ENCODE measurements at places on chromosomes 3 and 15. TPM values are rescaled to one million over a fixed set of nuclear protein-coding genes. Genes with fewer than 3 reads are reported as not detected.

GRCh38 chr3:140378571-140379340, 299.1 kb upstream of the TRIM42 start:
- peak; percentile 43 for DNase-seq

The TMEM212 gene
- total RNA-seq = not detected

DNA sequence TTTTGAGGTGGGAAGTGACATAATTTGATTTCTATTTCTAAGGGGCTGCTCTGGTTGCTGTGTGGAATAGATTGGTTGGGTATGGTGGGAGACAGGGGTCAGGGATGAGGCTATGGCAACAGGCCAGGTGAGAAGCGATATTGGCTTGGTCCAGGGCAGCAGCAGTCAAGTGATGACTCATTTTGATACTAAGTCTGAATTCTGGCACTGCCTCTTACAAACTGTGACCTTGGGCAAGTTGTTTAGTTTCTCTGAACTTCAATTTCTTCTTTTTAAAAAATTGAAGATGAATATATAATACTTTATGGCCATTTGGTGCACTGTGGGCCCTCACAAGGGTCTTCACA, 40.4 kb upstream of the CLSTN2 start:
- no peak for DNase-seq

DNA sequence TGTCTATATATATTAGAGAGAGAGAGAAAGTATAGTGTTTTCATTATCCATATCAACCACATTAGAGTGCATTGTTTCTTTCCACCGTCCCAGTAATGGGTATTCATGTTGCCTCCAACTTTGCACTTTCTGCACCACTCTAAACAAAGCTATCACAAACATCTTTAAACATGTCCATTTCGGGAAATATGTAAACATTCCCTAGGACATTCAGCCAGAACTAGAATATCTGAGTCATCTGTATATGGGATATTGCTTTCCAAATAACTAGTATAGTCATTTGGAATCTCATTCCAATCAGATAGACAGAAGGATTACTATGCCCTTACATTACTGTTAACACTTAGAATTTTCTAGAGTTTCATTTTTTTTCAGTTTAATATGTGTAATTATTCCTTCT, 914.9 kb upstream of the EPHA6 start:
- DNase-seq = no peak

The CDHR4 gene
- total RNA-seq = not detected

The SPINK8 gene
- not detected for total RNA-seq

- DNase-seq = peak; percentile 7
Measured at GRCh38 chr3:73739791-73740453, 115.2 kb upstream of the PDZRN3 start.

The HESX1 gene
- 1.9 TPM for total RNA-seq

DNA sequence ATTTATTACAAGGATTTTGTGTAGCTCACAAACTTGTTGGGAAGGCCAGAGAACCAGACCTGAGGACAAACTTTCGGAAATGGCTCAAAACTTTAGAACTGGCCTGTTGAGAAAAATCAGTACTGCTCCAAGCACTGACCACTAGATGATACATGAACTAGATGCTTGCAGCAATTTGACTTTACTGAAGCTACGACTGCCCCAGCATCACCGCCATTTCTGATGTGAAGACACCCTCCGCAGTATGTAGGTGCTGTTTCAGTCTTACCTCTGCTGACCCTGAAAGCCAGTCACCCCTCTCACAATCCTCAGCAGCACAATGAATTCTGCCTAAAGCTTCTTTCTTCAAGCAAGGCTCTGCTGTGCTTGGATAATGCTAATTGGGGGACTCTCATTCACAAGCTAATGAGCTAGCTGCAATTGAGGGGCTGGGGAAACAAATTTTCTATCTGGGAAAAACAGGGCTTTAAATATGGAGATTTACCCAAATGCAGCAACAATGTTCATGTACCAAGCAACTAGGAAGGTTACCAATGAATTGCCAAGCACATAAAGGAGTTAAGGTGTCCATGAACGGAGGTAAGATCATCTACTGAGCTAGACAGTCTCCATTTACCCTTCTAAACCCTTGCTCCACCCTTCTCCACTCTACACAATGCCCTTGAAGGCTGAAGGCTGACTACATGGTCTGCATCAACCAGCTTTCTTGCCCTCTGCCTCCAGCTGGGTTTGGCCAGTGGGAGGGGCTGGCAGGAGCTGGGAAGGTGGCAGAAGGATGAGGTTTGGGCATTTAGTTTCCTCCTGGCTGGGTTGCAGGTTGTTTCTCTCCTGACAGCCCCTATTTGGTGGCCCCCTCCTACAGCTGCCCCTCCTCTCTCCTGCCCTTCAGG, 53.2 kb upstream of the FSTL1 start:
- no peak for DNase-seq

GRCh38 chr15:75431270-75431669, 20.2 kb downstream of the SIN3A start:
- no peak for DNase-seq

The KCNAB1 gene
- total RNA-seq = 0.96 TPM

- no peak for DNase-seq
Measured at GRCh38 chr3:112388972-112389371, 56.0 kb downstream of the CD200 start.

The CEP19 gene
- total RNA-seq = 9.4 TPM

DNA sequence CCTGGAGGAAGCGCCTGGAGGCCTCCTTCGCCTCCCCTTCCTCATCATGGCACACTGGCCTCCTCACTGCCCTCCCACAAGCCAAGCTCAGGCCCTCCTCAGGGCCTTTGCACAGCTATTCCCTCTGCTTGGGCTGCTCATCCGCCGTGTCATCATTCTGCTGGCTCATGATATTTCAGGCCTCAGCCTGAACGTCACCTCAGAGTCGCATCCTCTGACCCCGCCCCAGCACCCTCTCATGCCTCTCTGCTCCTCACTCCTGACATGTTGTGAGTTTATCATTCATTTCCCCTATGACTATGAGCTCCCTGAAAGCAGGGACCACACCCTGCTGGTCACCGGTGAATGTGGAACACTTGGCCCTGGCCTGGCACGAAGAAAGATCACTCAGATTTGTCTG, 20.7 kb upstream of the POC1A start:
- DNase-seq = no peak

DNA sequence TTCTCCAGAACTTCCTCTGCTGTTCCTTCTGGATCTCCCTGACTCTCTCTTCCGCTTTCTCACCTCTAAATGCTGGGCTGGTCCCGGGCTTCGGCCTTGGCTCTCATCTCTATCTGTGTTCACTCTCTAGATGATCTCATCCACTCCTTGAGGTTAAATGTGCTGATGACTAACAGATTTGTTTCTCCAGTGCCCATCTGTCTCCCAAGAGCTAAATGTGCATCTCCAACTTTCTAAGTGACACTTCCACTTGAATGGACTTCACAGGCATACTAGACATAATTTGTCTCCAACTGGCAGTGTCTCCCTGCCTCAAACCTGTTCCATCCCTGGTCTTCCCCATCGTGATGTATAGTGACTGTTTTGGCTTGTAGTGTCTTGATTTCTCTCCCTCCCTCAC, 95.3 kb downstream of the ITPR1 start:
- DNase-seq = peak; percentile 90

- DNase-seq = no peak
Measured at GRCh38 chr3:149848238-149848637, 35.2 kb downstream of the RNF13 start.

- DNase-seq = peak; percentile 4
Measured at GRCh38 chr3:58899159-58899952, 150.5 kb downstream of the CFAP20DC start.

- DNase-seq = no peak
Measured at GRCh38 chr15:74199297-74199652, 3.3 kb downstream of the STRA6 start.

GRCh38 chr3:48459331-48459730, 12.8 kb downstream of the ATRIP start:
- DNase-seq = no peak

DNA sequence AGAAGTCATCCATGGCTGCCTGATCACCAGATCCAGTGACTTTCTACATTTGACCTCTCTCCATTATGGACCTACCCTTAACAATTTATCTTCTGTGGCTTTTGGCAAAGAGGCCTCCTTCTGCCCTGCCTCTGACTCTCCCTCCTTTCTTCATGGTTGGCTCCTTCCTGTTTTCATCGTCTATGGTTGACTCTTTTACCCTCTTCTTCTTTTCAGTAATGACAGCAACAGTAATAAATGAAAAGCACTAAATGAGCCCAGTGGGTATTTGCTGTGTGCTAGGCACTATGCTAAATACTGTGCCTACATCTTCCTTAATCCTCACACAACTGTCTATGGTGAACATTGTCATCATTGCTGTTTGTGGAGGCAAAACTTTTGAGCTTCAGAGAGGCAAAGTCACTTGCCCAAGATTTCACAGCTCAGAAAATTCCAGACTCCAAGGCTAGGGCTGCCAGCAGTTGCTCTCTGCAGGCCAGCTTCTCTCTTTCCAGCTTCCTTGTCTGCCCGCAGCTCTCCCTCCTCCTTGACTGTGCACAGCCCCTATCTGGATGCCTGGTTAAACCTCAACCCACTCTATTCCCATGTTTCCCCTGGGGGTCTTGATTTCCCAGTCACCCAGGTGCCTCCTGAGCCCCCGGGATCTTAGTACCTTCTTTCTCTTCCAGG, 24.6 kb downstream of the ITPR1 start:
- no peak for DNase-seq

- no peak for DNase-seq
Measured at GRCh38 chr15:29352402-29352801, 82.8 kb upstream of the NSMCE3 start.

DNA sequence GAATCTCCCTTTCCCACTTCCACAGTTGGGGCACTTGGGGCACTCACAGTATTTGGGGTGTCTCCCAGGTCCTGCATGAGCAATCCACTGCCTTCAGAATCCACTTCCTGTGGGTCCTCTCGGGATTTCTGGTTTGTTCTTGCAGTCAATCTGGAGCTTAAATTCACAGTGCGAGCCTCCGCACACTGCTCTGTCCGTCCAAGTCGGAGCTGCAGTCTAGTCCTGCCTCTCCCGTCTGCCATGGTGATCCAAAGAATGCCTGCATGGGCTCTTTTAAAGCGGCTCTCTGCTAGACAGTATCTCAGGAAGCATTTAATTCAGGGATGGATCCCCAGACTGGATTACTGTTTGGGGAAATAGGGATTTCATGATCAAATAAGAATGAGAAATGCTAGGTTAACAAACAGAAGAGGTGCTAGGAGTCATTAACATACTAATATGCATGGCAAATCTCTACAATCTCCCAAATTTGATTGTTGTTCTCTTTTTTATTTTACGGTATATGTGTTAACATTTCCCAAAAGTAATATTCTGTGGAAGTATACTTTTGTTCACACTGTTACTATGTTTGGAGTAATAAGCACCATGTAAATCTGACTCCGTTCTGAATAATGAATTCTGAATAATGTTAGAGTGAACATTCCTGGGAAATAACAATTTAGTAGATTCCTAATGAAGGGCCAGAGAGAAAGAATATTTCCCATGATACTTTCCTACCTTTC, 142.5 kb downstream of the HCN4 start:
- no peak for DNase-seq

DNA sequence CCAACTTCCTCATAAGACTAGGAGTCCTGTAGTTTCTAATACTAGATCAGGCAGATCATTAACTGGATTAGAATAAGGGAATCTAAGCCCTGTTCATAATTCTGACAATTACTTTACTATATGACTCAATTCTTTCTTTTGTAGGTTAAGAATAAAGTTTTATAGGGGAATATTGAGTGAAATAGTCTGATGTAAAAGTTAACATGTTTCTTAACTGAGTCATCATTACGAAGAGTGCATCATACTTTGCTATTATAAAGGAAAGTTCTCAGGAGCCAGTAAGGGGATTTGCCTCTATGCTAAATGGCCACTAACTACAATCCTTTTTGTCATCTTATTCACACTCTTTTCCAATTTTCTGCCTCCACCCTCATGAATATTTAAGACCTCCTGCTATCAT, 63.1 kb downstream of the POLQ start:
- DNase-seq = peak; percentile 62

- DNase-seq = no peak
Measured at GRCh38 chr3:175495331-175495730, 636.2 kb downstream of the NAALADL2 start.

The TRAIP gene
- total RNA-seq = 15.0 TPM

- DNase-seq = no peak
Measured at GRCh38 chr3:186613637-186614265, 891 bp downstream of the AHSG start.

The ANKUB1 gene
- not detected for total RNA-seq

GRCh38 chr3:111737706-111738086, 121.4 kb upstream of the PHLDB2 start:
- DNase-seq = peak; percentile 94

The TMEM266 gene
- total RNA-seq = not detected

The SSUH2 gene
- 1.5 TPM for total RNA-seq

GRCh38 chr3:114274929-114275328, 18.9 kb upstream of the TIGIT start:
- DNase-seq = peak; percentile 61

The HPS3 gene
- total RNA-seq = 40.5 TPM

- DNase-seq = no peak
Measured at GRCh38 chr3:126133606-126134005, 46.8 kb downstream of the ALDH1L1 start.

DNA sequence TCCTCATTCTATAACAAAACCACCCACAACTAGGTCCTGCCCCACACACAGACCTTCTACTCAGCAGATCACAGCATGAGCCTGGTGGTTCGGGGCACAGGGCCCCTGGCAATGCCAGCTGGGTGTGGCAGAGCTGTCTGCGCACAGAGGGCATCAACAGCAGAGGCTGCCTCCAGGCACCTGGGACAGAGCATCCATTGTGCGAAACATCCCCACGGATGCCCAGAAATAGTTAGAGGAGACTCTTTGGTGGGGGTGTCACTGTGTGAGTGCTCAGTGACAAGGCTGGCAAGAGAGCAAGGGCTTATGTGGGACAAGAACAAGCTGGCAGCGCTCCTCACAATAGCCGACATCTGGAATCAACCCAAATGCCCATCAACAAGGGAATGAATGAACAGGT, 487.4 kb upstream of the PROK2 start:
- DNase-seq = no peak

The CDCP1 gene
- total RNA-seq = 75.6 TPM

The SKOR1 gene
- total RNA-seq = not detected

- peak; percentile 56 for DNase-seq
Measured at GRCh38 chr3:197942956-197943556, 6.9 kb upstream of the RPL35A start.

DNA sequence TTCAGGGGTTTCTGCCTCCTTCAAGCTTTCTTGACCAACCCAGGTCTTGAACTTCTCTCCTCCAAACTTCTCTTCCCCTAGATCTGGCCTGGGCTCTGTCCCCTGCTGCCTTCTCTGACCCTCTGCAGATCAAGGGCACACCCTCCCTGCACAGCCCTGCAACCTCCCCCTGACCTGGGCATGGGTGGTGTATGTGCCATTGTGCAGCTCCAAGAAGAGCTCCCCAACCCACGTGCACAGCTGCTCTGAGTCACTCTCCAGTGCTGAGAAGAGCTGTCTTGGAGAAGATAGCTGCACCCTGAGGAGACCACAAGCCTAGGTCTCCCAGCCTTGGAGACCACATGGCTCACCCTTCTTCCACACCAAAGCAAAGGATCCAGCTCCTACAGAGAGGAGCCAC, 8.0 kb downstream of the MAN2C1 start:
- no peak for DNase-seq

Measured in RPMI7951 (cell line).